ENCODE measurements at places on chromosomes 4 and X.

GRCh38 chr4:83082777-83083176 lies 31.8 kb downstream of the PLAC8 start:
- no peak for DNase-seq

DNA sequence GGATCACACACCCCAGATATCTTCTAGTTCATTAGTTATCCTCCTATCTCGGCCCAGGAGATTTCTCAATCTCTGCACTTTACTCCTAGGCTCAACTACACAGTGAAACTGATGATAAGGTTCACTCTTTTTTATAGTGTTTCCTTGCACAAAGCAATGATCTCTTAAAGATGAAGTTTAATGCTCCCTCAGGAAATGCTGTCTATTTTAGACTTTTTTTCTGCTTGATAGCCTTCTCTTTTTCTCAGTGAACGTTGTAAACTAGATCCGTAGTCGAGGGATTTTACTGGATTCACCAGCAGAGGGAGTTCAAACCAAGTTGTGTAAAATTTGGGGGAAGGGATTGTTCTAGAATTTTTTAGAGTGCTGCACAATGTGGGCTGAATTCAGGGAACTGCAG lies 269.6 kb downstream of the GBA3 start:
- DNase-seq, result no peak

DNA sequence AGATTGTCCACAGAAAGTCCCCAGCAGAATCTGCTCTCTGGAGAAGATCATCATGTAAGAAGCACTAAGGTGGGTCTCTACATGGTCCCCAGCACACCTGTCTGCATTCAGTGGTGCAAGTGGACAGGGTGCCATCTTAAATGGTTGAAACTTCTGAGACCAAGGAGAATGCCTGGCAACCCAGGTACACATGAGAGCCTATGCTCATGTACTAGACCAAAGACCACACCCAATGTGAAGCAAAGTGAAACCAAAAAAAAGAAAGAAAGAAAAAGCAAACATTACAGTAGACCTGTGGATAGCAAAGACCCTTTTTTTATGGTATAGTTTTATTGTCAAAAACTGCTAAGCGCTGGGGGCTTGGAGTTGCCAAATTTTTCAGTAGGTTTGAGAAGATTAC lies 15.0 kb downstream of the CD40LG start:
- DNase-seq, result no peak

- no peak for DNase-seq
Measured at GRCh38 chrX:108584617-108585211, 145.1 kb downstream of the COL4A5 start.

- no peak for DNase-seq
Measured at GRCh38 chr4:28385801-28386200, 1525.2 kb downstream of the STIM2 start.

DNA sequence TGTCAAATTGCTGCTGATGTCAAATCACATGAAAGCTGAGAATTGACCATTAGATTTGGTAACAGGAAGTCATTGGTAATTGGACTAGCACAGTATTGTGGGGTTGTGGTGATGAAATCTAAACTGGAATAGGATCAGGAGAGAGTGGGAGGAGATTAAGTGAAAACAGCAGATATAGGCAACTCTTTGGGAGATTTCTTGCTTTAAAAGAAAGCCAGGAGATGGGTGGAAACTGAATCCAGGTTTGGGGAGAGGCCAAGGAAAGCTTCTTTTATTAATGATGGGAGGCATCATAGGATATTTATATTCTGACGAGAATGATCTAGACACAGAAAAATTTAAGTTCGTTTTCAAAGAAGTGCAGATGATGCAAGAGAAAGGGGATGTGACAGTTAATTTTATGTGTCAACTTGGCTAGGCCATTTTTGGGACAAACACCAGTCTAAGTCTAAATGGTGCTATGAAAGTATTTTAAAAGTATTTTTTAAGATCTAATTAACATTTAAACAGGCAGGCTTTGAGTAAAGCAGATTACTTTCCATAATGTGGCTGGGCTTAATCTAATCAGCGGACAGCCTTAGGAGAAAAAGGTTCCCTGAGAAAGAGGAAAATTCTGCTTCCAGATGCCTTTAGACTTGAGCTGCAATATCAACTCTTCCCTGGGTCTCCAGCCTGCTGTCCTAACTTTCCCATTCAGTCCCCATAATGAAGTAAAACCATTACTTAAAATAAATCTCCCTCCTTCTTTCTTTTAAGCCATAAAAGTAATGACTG lies 24.7 kb downstream of the SEC24D start:
- DNase-seq, result no peak

GRCh38 chrX:155313766-155314165 lies 20.6 kb downstream of the CLIC2 start:
- DNase-seq, result no peak

GRCh38 chr4:153023139-153023538 lies 87.0 kb downstream of the FHDC1 start:
- no peak for DNase-seq

- no peak for DNase-seq
Measured at GRCh38 chr4:175823015-175823742, 11.1 kb upstream of the GPM6A start.

- no peak for DNase-seq
Measured at GRCh38 chr4:100926039-100926717, 408.4 kb upstream of the EMCN start.

DNA sequence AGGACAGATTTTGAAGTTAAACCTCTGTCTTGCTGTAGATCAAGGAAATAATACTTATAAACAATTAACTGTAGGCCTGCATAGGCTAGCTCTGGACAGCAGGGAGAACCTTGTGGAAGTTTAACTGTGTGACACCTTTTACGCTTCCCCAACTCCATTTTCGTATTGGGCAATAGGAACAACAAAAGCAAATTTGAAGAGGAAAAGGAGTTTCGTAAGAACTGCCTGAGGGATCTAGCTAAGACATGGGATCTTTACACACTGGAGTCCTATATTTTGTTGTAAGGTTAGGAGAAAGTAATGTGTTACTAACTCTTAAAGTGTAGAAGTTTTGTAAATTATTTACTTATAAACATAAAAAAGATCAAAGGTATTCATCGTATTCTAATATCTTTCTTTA lies 324.9 kb upstream of the CASK start:
- no peak for DNase-seq

DNA sequence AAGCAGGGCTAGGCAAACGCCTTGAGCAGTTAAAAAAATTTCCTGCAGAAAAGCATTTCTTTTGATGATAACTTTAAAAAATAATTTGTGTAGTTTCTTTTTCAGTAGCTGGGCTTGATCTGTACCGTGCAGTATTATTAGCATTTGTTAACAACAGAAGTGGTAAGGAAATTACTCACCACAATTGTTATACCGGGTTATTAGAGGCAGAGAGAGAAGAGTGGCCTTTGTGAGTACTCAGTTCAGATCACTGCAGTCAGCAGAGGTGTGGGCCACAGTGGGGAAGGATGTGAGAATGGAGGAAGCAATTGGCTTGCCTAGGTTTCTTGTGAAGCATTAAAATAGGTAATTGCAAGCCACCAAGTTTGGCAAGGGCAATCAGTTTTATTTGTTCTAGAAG lies 14.3 kb upstream of the IL21 start:
- no peak for DNase-seq

DNA sequence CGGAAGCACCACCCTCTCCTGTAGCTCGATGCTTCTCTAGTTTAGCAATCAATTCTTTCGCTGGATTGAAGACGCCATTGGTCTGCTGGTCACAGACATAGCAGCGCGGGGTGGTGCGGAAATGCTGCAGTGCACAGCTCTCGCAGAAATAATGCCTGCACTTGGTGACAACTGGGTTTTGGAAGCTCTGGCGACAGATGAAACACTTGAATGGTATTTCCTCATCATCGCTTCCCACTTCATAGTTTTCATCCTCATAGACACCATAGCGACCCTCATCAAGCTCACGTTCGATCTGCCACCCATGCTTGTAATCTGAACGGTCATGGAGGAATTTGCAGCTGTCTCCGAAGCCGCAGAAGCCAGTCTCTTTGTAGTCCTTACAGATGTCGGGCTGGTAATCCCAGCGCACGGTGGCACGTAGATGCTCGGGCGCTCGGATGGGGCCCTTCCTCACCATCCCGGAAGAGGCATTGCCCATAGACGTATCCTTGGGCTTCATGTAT lies 854 bp downstream of the RNF113A start:
- no peak for DNase-seq

GRCh38 chr4:162151850-162152249 lies 11.9 kb downstream of the FSTL5 start:
- DNase-seq, result no peak

DNA sequence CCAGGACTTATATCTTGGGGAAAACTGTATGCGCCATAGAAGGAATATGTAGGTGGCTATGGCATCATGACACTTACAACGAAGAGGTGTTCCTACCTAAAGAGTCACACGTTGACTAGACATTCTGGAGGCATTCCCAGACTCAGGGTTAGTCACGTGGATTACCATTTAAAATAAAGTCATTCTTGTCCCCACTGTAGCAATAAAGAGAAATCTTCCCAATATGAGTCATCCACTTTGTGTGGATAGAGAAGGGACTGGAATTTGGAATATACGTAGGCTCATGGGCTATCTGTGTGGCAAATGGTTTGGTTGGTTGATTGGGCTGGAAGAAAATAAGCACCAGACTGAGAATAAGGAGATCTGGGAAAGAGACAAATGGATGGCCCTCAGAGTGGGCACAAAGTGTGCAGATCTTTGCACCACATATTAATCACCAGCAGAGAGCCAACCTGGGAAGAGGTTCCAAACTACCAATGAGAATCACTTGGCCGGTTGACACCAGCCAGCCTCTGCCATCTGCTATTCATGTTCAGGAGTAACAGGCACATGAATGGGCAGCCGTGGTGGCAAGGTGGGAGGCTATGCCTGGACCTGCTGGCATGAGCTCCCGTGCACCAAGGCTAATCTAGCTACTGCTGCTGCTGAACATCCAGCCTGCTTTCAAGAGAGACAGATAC lies 41.0 kb downstream of the MTNR1A start:
- no peak for DNase-seq

DNA sequence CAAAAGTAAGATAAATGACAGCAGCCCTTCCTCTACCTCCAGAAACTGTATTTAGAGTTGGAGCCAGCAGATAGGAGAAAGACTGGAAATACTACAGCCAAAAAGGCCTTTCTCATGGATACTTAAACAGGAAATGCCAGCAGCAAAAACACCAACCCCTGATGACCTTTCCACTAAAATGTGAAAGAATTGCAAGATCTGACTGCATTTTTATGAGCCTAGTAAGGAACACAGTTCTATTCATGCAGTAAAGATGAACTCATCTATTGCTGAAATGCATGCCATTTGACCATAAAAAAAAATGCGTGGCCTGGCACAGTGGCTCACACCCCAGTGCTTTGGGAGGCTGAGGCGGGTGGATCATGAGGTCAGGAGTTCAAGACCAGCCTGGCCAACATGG lies 19.9 kb downstream of the ABCG2 start:
- DNase-seq, result no peak

DNA sequence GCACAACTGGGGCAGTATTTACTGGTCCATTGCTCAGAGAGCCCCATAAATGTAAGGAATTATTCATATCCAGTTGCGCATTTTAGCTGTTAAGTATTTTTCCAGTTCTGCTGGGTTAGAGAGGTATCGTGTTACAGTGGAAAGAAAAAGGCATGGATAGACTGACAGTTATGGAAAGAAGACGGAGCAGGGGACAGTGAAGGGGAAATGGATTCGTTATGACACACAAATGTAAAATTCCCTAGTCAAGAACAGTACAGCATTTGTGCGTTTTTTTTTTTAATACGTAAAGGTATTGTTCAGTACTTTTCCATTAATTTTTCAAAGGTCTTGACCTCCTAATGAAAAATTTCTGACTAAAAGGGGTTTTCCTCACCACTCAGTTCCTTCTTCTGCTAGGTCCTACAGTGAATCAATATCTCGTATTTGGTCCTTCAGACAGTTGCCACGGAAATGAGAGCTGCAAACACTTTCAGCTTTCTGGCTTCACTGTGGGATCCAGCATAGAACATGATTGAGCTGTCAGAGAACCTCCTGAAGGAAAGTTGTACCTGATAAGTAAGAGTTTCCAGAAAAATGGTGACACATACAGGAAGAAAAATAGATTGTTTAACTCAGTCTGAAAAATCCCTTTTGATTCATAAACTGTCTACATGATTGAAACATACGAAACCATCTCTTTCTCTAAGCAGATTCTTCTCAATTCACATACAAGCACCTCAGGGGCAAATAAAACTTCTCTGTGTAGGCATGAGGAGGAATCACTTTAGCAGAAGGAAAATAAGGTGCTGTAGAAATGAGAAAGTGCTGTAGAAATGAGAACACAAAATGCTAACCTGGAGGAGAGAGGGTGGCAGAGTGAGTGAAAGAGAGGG lies 21.8 kb upstream of the BBS12 start:
- no peak for DNase-seq
